ENCODE measurements at places on chromosomes 7 and 10. TPM values are rescaled to one million over a fixed set of nuclear protein-coding genes. Genes with fewer than 3 reads are reported as not detected.

PRKAR2B gene
- 1.0 TPM for total RNA-seq

PLEKHS1 gene
- 0.05 TPM for total RNA-seq

VSTM2A gene
- not detected for total RNA-seq

SLC39A12 gene
- total RNA-seq = not detected

SLC18A2 gene
- not detected for total RNA-seq

OR2A1 gene
- not detected for total RNA-seq

- no peak for DNase-seq
These were observed 71.9 kb upstream of the OIT3 start for GRCh38 chr10:72821606-72822005.

DNA sequence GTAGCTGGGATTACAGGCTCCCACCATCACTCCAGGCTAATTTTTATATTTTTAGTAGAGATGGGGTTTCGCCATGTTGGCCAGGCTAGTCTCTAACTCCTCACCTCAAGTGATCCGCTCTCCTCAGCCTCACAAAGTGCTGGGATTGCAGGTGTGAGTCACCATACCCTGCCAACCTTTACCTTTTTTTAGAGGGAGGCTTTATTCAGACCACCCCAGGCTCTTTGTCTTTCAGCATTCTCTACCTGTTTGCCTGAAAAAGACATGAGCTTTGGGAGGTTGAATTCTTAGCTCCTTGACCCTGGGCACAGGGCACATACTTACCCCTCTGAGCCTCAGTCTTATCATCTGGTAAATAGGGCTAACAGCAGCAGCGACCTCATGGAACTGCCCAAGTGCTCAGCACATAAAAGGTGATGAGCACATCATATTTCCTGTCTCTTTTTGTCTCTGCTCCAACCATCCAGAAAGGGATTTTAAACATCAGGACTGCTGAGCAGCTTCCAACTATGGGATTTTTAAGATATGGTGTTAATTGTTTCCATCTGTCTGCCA lies 17.0 kb downstream of the FRMPD2 start:
- no peak for DNase-seq

DNA sequence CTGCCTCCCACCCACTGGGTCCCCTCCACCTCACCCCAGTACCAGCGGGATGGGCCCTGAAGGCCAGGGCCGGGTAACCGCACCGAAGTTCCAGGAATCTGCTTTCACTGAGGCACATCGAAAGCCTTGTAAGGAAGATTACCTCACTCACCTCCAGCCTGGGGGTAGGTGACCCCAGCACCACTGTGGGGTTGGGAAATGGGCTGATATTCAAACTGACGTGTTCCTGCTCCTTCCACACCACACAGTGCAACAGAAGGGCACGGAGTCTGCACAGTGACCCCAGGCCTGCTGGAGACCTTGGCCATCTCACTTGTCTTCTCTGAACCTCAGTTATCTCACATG lies 29.8 kb downstream of the NPS start:
- no peak for DNase-seq

- peak; percentile 27 for DNase-seq
These were observed 3.8 kb upstream of the STN1 start for GRCh38 chr10:103921750-103922195.

GRCh38 chr10:19702215-19702614 lies 114.0 kb upstream of the PLXDC2 start:
- no peak for DNase-seq

- no peak for DNase-seq
These were observed 663.2 kb downstream of the PARD3 start for GRCh38 chr10:34151931-34152330.

DNA sequence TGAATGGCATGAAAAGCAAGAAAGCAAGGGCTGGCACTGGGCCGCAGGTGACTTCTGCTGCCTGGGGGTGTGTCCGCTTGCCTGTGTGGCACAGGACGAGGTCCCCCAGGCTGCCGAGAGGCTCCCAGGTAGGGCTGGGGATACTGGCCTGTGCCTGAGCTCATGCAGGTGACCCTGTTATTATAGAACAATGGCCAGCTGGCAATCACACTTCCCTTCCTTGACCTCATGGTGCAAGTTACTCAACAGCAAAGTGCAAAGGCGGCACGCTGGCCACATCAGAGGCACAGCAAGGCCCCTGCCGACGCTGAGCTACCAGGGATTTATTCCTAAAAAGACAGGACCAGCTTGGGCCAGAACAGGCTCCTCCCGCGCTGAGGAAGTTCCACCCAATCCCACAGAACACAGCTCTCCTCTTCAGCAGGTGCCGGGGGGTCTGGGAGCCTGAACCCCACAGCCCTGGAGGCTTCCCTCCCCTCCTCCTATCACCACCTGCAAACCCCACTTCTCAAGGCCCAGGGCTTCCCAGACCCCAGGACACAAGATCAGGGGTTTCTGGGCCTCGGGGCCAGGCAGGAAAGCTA lies 1.4 kb upstream of the ADAM8 start:
- no peak for DNase-seq

DNA sequence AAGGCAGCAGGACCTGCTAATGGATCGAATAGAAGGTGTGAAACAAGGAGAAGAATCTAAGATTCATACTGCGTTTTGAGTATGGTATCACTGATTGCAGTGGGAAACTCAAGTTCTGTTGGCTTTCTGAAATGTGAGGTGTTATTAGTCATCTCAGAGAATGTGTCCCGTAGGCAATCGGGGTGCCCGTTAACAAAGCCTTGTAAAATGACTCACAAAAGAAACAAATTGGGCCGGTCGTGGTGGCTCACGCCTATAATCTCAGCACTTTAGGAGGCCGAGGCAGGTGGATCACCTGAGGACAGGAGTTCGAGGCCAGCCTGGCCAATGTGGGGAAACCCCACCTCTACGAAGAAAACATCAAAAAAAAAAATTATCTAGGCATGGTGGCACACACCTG lies 118.2 kb upstream of the C7orf33 start:
- DNase-seq = no peak

- DNase-seq = no peak
These were observed 281.5 kb downstream of the CELF2 start for GRCh38 chr10:11299125-11299524.

- DNase-seq = peak; percentile 10
These were observed at the start of gene CRHR2 for GRCh38 chr7:30682212-30683083. Gene CRHR2, minus strand, starts transcription at chr7:30682456. Its CDS starts 176 bp downstream, at chr7:30682280.

GRCh38 chr10:58220769-58221451 lies 46.8 kb downstream of the IPMK start:
- DNase-seq = no peak

DNA sequence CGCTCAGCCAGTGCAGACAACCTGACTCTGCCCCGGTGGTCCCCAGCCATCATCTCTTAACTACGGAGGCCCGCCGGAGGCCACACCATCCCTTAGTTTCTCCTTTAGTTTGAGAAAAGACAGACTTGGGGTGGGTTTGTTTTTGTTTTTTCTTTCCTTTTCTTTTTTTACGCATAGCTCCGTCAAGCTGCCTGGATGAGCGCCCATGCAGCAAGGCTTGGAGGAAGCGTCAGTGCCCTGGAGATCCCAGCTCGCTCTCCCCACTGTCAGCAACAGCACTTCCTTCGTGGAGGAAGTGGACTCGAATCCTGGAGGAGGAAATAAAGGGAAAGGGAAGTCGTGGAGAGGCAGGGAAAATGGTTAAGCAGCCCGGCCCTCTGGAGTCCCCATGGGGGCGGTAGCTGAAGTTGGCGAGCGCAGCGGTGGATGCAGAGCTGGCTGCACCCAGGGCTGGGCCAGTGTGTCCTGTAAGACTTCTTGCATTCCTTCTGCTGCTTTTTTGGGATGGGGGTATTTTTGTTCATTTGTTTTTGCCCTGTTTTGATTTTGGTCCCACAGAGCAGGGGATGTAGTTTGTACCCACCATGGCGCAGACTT lies 35.9 kb upstream of the GJD4 start:
- no peak for DNase-seq

DNA sequence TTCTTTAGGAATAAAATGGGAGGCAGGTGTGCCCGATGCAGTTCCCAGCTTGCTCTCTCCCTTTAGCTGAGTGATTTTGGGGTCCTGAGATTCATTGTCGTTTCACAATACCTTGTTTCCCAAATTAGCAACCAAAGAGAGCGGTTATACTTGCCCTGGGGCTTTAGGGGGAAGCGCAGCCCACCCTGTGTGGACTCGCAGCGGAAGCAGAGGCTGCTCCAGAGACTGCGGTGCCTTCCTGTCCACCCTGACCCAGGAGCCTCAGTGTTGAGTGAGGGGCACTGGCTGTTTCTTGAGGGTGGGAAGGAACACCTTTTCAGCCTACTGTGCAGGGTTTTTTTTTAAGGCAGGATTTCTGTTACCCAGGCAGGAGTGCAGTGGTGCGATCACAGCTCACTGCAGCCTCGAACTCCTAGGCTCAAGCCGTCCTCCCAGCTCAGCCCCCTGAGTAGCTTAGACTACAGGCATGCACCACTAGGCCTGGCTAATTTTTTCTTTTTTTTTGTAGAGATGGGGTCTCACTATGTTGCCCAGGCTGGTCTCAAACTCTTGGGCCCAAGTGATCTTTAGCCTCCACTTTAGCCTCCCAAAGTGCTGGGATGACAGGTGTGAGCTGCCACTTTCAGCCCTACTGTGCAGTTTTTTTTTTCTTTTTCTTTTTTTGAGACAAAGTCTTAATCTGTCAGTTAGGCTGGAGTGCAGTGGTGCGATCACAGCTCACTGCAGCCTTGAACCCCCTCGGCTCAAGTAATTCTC lies 67.0 kb downstream of the DNAJB6 start:
- no peak for DNase-seq

DNA sequence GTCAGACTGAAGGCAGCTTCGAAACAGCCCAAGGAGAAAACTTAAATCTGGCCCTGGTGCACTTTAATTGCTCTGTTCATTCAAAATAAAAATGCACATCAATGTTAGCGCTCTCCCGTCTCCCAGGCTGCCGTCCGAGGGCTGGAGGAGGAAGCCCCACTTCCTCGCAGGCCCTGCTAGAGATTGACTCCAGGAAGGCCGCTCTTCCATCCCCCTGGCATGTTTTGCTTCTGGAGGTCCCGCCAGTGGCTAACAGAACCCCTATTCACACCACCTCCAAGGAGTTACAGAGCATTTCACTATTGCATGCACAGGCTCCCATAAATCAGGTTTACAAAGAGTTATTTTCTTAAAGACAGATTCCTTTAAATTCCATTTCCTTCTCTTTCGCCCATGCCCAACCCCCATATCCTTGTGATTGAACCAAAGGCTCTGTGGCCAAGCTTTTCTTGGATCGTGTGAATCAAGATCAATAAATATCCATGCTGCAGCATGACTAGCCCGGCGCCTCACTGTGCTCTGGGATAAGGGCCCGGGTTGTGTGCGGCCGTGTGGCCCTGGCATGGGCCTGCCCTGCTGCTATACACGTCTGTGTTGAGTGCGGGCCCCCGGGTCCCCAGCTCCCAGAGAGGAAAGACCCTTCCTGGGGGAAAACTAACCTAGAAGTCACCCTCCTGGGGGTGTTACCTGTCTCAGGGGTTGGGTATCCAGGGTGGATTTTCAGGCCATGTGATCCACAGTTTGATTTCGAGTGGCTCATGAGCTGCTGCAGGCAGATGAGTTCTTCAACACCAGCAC lies 118.7 kb upstream of the GDF10 start:
- no peak for DNase-seq

DNA sequence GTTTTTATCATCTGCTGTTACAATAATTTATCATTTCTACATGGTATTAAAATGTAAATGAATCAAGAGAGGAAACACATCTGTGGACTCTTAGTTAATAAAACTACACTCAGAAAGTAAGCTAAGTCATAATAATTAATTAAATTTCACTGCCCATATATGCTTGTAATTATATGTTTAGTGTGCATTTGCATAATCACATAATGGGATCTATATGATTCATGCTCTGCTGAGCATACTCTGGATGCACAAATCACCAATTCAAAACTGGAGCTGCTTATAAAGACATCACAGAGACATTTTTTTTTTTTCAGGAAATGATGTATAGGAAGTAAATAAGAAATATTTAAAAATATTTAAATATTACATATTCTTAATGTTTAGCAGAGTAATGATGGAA lies 151.6 kb upstream of the STEAP4 start:
- DNase-seq = no peak

DNA sequence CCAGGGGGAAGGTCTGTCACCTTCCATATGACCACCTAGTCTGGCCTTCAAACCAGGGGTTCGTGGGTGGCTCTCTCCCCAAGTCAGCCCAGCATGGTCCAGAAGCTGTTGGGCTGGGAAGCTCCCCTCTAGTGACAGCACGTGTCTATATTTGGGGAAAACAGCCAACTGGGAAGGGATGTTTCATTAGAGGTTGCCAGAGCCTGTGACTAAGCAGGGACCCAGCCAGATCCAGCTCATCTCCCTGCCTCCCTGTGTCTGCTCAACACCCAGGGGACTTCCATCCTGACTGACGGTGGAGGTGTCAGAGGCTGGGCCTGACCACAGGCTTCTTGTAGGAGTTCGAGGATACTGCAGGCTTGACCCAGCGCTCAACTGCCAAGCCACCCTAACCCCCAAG lies 10.5 kb downstream of the STYXL1 start:
- DNase-seq = no peak

DNA sequence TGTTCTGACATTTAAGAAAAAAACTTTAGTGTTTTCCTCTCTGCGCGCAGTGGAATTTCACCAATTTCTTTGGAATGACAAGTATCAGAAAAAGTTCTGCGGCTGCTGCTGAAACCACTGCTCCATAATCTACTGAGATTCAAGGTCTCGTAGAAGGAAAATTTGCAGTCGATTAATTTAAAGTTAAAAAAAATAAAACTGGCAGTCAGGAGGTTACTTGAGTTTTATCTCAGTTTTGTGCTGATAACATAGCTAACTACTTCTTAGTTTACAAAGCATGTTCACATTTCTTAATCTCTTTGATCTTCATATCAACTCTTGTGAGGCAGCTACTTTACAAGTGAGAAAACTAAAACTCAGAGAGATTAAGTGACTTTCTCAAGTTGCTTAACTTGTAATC lies 18.2 kb upstream of the CALD1 start:
- DNase-seq = no peak

DNA sequence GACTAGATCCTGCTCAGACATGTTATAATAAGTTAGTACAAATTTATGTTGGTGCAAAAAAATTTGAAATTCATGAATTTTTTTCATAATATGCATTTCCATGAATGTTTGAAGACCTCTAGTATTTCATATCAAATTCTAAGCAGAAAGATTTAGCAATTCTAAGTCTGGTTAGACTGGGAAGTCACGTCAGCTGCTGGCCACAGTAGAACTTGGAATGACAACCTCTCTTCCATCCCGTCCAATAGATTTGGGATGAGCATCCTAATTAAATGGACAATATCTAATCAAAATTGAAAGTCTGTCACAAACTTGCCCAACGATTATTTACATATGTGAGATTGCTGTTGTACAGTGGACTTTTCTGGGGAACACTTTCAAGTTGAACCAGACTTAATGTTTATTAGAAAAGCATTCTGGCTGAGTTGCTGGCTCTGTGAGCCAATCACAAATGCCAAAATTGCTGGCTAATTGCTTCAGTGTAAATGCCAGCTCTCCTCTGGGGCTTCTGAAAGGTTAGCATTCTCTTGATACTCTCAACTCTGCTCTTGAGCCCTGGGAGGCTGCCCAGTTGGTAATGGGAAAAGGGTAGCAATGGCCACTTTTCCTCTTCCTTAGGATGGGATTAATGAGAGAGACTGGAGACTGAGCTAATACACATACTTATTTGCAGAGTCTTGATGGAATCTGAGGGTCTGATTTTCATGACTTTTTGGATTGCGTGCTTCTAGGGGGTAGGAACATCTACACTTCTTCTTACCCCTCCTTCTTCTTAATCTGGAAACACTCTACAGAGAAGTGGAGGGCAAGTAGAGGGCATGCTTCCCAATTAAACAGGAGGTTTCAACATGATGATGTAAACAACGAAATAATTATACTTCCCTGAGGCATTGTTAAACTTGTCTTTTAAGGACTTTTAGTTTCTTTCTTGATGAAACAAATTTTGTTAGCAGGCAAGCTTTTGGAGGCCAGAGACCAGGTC lies 253.5 kb downstream of the BAMBI start:
- no peak for DNase-seq

All from activated T-helper 1 cell treated with anti-CD3 and anti-CD28 coated beads, Interleukin-12 subunit alpha, Interleukin-12 subunit beta, Interleukin-2, Interleukin-4 antibody, amounts not matched to agents 30 ng/mL and 10 ng/mL and 1 ng/mL, durations not matched to agents 14 hours and 24 hours and 36 hours (primary cell).